ENCODE measurements at places on chromosomes 6 and 20.
A peak's percentile ranks its signal among the peaks of the same experiment; 100 is the strongest.

GRCh38 chr6:40340196-40340595, 247.0 kb downstream of the LRFN2 start:
- DNase-seq = no peak

DNA sequence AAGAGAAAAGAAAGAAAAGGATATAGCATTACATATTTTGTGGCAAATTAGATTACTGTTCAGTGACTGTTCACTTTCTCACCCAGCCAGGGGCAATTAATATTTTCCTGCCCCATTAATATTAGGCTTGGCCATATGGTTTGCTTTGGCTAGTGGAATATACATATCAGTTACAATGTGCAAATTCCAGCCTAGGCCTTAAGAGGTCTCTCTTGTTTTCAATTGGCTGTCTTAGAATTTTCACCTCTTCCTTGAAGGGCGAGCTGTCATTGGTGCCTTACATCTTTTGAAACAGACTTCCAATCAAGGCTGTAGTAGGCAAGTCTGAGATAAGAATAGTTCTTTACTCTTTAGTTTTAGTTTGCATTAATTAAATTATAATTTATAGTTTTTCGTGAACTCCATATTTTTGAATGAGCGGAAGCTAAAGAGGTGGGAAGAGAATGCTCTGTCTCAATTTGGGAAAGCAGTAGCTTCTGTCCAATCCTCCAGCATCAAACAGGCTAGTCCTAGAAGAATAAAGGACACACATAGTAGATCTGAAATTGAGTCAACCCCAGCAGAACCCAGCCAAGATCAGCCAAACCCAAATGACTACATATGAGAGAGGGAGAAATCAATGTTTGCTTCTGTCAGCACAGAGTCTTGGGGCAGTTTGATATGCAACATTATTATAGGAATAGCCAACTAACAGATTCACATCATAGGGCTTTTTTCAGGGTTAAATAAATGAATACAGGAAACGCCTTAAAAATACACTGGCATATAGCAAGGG, 6.3 kb upstream of the CSNK2A1 start:
- peak; percentile 28 for DNase-seq

DNA sequence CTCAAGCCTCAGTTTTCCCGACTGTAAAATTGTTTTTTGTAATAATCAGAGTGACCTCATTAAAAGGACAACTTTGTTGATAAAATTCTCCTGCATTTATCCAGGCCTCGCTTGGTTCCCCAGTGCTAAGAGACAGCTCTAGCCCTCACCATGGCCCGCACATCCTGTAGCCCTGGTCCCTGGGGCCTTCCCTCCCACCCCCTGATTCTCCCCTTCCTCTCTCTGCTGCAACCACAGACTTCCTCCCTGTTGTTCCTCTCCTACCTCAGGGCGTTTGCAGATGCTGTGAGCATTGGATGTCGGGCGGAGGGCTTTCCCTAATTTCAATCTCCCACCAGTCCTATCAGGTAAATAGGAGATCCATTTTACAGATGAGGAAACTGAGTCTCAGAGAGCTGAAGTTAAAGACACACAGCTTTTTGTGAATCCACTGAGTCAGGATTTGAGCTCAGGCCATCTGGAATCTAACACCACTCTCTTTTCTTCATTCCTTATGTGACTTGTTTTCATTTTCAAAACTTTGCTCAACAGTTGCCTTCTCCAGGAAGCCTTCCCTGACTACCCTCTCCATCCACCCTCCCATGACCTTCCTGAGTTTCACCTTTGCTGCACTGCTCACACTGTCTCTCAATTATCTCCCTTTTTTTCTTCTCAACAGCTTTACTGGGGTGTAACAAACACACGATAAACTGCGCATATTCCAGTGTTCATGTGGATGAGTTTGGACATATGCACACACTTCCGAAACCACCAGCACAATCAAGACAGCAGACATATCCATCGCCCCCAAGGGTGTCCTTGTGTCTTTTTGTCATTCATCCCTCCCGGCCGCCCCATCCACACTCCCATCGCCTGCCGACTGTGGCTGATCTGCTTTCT, 107.1 kb downstream of the CEBPB start:
- no peak for DNase-seq

DNA sequence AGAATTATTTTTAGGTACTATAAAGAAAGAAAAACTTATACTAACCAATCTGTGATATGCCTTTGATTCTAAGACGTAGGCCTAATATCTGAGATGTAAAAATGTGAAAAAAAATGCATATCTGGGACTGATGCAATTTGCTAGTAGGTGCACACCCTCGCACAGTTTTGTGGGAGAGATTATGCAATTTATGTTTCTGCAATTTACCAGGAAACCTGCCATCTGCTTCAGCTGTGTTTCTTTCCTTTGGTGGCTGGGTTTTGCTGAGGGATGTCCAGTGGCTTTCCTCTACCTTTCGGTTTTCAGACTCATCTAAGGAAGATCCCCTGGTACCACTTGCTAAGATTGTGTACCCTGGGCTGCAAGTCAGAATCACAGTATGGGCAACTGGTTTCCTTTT, 186.9 kb downstream of the ZFP64 start:
- peak; percentile 88 for DNase-seq

DNA sequence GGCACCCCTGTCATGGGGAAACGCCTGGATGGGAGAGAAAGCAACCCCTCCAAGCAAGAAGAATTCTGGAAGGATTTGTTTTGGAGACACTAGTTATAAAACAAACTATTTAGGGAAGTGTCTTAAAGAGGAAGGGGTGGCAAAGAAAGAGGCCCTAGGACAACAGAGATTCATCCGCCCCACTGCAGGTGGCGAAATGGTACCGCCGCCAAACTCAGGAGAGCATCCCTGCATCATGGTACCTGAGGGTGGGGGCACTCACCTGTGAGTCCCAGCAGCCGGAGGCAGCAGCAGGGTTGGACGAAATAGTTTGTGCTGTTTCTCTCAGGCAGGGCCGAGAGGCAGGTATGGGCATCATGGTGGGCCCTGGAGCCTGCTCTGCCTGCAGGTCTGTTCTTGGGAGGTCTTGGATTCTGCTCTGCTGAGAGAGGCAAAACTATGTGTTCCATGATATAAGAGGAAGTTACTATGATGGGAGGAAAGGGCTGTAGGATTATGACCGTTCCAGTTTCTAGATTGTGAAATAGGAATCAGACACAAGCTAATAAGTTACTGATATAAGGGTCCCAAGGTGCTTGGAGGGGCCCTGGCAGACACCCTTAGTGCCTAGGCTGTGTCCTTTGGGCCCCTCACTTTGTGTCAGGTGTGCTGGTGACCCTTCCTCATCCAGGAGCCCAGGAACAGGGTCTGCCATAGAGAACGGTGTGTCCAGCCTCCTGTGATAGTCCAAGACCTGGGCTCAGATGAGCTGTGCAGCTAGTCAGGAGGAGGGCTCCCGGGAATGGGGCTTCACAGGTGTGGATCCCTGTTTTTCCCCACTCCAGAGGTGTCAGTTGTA, 20.4 kb downstream of the SIRPD start:
- no peak for DNase-seq

- DNase-seq = no peak
Observed at GRCh38 chr6:63897952-63898351, 262.4 kb downstream of the PHF3 start.

DNA sequence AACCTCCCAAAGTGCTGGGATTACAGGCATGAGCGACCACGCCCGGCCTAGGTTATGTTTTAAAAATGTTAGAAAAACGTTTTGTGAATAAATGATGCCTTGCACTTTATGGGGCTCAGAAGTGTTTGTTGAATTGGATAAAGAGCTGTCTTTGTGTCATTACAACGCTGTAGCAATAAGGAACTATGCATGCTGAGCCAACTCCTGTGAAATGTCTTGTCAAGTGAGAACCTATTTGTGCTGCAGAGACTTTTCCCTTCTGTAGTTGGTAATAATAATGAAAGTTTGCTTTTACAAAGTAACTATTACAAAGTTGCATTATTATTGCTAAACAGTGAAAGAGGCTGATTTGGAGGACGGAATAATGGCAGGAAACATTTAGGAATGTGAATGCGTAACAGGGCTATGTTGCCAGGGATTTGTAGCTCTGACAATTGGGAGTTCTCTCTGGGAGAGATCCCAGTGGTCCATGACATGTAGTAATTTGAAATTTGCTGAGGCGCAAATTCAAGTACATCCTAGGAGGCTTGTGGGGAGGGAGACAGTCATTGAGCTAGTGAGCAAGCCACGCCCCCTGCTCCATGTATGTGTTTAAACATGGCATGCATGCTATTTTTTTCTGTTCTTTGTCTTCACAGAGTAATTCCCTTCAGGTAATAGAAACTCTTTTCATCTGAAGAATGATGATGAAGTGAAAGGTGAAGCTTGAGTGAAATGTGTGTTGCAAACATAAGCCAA, 16.8 kb upstream of the BICRAL start:
- no peak for DNase-seq

DNA sequence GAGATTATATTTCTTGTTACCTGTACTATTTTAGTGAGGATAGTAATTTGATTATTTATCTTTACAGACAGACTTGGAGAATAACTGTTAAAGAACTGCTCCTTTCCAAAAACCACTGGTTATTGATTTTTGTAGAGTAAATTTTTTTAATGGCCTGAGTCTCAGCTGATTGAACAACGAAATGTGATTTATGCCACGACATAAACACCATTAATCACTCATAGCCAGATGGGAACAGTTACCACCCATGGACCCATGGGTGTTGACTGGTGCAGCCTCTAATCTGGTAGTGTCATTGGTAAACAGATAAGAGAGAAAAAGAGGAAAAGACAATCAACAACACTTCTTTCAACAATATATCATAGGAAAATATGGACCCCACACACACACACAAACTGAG, 101.4 kb upstream of the BEND6 start:
- DNase-seq = no peak

- no peak for DNase-seq
Observed at GRCh38 chr6:76631622-76632021, 559.2 kb upstream of the IMPG1 start.

DNA sequence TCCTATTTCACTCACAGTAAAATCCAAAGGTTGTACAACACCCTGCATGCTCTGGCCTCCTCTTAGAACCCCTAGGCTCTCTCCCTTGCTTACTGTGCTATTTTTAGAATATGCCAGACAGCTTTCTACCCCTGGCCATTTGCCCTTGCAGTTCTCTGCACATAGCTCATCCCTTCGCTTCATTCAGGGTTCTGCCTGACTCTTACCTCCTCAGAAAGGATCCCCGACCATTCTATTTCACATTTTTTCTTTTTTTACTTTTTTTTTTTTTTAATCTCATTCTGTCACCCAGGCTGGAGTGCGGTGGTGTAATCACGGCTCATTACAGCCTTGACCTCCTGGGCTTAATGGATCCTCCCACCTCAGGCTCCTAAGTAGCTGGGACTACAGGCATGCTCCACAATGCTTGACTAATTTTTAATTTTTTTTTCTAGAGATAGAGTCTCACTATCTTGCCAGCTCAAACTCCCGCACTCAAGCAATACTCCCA, 33.6 kb downstream of the COMMD7 start:
- DNase-seq = peak; percentile 55

DNA sequence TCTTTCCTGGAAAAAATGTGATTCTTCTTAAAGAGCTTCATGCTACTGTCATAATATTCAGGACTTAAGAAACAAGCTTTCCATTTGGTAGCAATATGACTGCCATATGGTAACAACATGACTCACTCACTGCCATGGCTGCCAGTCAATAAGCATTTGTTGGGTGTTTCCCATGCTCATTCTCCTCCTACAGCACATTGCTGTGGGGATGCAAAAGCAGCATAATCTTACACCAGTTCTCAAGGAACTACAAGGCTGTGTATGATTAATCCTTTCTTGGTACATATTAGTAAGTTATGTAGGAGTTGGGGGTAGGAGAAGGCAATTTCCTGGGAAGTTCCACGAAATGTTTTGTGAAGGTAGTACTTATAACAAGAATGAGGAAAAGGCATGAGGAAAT, 76.7 kb downstream of the CEP162 start:
- peak; percentile 82 for DNase-seq

GRCh38 chr20:63858393-63859165, 2.7 kb upstream of the ABHD16B start:
- DNase-seq = peak; percentile 94

GRCh38 chr20:47487175-47487917, 14.3 kb upstream of the NCOA3 start:
- DNase-seq = peak; percentile 44

GRCh38 chr20:40565001-40565681, 123.9 kb downstream of the MAFB start:
- peak; percentile 90 for DNase-seq

GRCh38 chr6:46046558-46047174, 31.0 kb upstream of the CLIC5 start:
- DNase-seq = no peak

DNA sequence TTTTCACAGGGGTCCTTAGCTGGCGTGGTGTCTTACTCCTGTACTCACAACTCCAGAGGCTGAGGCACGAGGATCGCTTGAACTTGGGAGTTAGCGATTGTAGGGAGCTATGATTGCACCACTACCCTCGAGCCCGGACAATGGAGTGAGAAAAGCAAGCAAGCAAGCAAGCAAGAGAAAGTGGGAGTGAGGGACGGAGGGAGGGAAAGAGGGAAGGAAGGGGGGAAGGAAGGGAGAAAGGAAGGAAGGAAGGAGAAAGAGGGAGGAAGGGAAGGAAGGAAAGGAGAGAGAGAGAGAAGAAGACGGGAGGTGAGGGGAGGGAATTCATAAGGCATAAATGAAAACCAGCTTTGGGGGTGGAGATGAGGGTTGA, 120.5 kb downstream of the TRIM27 start:
- no peak for DNase-seq

GRCh38 chr6:5274231-5274630, 12.9 kb downstream of the FARS2 start:
- peak; percentile 9 for DNase-seq

DNA sequence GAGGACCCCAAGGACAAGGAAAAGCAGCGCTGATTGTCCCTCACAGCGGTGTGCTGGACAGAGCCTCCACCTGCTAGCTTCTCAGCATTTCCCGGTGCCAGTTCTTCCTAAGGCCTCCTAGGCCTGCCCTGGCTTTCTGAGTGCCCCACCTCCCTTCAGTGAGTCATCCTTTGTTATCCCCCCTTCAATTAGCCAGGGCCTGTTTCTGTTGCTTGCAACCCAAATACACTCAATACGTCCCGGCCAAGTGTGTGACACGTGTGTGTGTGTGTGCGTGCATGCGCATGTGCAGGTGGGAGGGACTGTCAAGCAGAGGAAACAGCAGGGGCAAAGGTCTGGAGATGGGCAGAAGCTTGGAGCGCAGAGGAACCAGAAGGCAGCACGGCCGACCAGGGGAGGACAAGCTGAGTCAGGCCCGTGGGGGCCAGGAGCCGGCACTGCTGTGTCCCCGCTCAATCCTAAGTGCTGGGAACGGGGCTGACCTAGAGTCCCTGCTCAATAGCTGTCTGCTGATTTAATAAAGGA, 159.8 kb downstream of the PREX1 start:
- peak; percentile 37 for DNase-seq

GRCh38 chr6:38852215-38852614, 137.1 kb downstream of the DNAH8 start:
- no peak for DNase-seq

GRCh38 chr6:12118607-12119006, 106.5 kb downstream of the HIVEP1 start:
- DNase-seq = no peak

DNA sequence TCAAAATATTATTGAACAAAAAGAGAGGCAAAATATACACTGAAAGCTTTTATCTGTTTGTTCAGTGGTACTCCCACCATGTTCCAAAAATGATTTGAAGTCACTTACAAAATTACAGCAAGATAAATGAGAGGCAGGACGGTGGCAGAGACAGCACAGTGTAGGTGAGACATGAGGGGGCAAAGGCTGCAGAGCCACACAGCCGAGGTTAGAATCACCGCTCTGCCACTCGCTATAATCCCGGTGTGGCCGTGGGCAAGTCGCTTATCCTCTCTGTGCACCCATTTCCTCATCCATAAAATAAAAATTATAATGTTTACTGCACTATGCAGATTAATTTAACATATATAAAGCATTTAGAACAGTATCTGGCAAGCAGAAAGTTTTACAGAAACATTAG, 140.1 kb upstream of the BEND6 start:
- no peak for DNase-seq
